ENCODE measurements at places on chromosomes 12 and 14.

DNA sequence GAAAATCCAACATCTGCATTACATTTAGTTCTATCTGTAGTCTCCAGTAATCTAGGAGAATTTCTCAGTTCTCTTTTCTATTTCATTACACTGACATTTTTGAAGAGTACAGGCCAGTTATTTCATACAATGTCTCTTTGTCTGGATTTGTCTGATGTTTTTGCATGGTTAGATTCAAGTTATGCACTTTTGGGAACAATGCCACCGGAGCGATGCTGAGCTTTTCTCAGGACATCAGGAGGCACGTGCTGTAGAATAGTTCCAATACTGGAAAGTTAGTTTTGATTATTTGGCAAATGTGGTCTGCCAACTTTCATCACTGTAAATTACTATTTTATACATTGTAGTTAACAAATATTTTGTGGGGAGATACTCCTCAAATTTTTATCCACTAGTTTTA lies 43.1 kb downstream of the ALDH1L2 start:
- DNase-seq = no peak

GRCh38 chr12:40262657-40263056 lies 37.9 kb downstream of the LRRK2 start:
- no peak for DNase-seq

GRCh38 chr12:97758194-97758501 lies 295.5 kb downstream of the RMST start:
- no peak for DNase-seq

DNA sequence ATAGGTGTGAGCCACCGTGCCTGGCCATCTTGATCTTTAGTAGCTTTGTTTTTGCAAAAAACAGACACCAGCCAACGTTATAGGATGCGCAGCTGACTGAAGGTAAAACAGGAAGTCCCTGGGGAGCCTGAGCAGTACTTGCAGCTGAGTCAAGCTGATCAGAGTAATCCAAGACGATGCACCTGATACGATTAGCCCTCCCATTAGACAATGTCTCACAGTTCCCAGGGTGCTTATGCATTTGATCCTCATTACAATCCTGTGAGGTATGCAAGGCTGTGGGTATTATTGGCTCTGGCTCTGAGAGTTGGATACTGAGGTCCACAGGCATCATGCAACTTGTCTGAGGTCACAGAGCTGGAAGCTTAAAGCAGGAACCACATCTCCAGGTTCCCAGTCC lies 8.1 kb downstream of the KRT18 start:
- DNase-seq = no peak

GRCh38 chr14:75650253-75651058 lies 10.2 kb downstream of the ERG28 start:
- DNase-seq = no peak

GRCh38 chr14:52277552-52277951 lies 10.1 kb downstream of the PTGDR start:
- no peak for DNase-seq

- no peak for DNase-seq
These were observed 1223.2 kb upstream of the TMEM132C start for GRCh38 chr12:127043731-127044130.

DNA sequence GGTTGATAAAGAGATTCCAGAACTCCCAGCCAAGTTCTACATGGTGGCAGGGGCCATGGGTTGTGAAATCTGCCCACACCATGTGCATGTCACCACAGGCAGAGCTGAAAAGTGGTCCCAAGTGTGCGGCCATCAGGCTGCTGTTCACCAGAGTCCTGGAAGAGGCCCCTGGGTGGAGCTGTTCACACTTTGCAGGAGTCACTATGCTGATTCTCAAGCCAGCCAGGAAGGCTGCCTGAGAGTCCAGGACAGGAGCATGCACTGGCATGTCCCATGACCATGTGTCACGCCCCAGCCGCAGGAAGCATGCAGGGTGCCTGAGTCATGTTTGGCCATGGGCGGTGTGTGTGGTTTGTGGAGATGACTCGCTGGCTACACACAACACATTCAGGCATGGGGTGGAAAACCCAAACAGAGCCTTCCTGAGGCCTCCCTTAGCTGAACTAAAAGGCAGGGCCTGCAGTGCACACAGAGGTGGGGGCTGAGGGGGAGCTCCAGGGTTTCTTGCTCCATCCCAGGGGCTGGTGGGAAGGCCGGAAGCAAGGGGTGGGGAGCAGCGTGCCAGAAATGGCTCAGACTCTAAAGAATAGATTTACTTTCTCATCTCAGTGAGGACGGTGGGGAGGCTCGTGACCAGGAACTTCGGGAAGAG lies 19.4 kb downstream of the ABCB9 start:
- DNase-seq = no peak

- DNase-seq = no peak
These were observed 2.0 kb downstream of the AQP6 start for GRCh38 chr12:49974677-49975317.

DNA sequence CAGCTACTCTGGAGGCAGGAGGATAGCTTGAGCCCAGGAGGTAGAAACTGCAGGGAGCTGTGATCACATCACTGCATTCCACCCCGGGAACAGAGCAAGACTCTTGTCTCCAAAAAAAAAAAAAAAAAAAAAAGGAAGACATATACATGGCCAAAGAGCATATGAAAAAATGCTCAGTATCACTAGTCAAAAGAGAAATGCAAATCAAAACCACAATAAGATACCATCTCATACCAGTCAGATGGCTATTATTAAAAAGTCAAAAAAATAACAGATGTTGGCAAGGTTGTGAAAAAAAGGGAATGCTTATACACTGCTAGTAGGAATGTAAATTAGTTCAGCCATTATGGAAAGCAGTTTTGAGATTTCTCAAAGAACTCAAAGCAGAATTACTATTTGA lies 174.8 kb upstream of the ATF7IP start:
- DNase-seq = no peak

DNA sequence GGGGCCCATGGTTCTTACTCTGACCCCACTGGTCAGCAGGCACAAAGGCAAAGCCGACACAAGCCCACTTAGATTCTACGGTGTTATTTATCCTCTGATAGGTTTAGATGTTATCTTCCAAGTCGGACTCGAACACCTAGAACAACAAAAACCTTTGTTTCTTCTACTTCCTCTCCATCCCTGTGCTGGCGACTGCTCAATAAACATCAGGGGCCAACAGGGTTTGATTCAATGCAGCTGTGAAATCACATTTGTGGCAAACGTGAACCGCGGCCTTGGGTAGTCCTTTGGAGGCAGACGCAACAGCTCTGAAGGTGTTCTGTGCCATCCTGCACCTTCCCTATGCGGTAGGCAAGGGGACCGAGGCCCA lies 87.2 kb downstream of the CHGA start:
- no peak for DNase-seq

GRCh38 chr14:51500776-51501175 lies 150.9 kb upstream of the FRMD6 start:
- no peak for DNase-seq

All from NCI-H1048 (cell line).